Activated gamma-delta T cell treated with anti-CD3 and anti-CD28 coated beads, Interleukin-2, amount 50 U/mL, for 16 hours (primary cell): ENCODE measurements at places on chromosomes 13 and 19.

DNA sequence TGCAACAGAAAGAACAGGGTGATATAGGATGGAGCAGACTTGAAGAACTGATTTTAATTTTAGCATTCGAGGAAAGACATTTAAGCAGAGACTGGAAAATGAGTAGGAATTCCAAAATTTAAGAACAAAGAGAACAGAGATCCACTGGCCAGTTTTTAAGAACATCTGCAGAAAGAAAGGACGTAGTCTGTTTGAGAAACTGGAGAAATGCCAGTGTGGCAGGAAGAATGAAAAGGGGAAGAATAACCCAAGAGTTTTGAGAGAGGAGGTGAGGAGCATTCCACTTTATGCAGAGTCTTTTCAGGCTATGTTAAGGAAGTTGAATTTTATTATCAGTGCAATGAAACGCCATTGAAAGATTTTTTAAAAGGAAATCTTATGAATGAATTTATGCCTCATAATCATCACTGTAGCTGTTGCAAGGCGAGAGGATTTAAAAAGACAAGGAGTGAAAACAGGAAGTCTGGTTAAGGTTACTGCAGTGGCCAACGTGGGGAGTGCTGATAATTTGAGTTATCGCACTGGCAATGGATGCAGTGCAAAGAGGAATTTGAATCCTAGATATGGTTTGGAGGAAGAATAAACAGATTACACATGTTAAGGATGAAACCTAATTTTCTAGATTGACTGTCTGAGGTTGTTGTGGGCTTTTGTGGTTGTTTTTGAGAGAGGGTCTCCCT lies 253.8 kb downstream of the DACH1 start:
- DNase-seq = no peak

- DNase-seq = peak; percentile 38
These were observed 6.5 kb upstream of the LIPE start for GRCh38 chr19:42433503-42434260.

GRCh38 chr19:40693150-40693788 lies 2.8 kb upstream of the NUMBL start:
- DNase-seq = no peak

- no peak for DNase-seq
These were observed 54.6 kb upstream of the URI1 start for GRCh38 chr19:29887442-29887855.
